ENCODE measurements at places on chromosomes 1 and 21.

DNA sequence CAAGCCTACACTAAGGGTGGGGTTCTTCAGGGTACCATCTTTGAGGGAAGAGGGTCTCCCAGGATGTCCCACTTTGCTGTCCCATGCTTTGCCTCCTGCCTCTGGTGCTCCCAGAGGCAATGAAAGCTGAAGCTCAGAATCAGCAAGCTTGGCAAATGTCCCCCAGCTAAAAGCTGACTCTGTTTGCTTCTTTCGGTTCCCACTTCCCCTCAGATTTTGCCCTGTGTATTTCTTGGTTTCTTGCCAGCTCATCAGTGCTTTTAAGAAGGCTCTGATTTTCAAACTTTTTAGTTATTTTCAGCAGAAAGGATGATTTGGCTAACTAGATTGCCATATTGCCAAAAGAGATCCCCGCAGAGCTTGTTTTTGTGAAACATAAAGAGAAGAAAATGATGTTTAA lies 33.1 kb upstream of the COG2 start:
- DNase-seq = no peak

DNA sequence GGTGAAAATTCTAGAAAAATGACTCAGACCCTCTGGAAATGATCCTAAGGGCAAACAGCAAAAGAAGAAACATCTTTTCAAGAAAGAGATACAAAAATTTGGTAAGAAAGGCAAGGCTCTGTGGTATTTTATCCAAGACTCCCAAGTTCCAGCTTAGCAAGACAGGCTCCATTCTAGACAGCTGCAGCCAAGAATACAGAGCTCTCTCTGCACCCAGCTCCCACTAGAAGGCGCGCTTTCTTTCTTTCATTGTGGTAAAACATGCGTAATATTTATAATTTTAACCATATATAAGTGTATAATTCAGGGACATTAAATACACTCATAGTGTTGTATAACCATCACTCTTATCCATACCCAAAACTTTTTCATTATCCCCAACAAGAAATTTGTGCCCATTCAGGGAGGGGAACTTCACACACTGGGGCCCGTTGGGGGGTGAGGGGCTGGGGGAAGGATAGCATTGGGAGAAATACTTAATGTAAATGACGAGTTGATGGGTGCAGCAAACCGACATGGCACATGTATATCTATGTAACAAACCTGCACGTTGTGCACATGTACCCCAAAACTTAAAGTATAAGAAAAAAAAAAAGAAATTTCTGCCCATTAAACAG lies 2.2 kb upstream of the HFM1 start:
- no peak for DNase-seq

GRCh38 chr1:910311-910880 lies 13.3 kb upstream of the SAMD11 start:
- DNase-seq = no peak

DNA sequence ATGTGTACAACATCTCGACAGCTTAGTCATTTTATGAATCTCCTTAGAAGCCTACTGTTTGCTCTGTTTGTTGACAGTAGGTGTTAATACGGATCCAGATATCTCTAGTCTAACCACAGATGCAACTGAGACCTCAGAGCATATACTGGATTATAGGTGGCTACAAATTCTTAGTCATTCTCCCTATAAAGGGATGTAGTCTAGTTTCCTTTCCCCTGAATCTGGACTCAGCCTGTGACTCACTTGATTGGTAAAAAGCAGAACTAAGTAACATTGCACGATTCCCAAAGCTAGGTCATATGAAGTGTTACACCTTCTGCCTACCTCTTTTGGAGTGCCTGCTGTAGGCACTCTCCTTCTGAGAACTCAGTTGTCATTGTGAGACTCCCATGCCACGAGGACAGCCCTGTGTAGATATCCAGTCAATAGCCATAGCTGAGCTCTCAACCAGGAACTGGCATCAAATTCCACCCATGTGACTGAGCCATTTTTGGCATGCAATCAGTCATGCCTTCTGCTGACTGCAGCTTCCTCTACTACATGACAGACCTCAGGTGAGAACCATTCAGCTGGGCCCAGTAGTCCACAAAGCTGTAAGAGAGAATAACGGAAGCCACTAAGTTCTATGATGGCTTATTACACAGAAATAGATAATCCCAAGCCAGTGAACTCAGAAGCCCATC lies 135.9 kb upstream of the CHRM3 start:
- no peak for DNase-seq

GRCh38 chr1:153443486-153443885 lies 17.0 kb downstream of the S100A7 start:
- no peak for DNase-seq

- no peak for DNase-seq
Observed at GRCh38 chr1:243639027-243639658, 210.9 kb downstream of the AKT3 start.

DNA sequence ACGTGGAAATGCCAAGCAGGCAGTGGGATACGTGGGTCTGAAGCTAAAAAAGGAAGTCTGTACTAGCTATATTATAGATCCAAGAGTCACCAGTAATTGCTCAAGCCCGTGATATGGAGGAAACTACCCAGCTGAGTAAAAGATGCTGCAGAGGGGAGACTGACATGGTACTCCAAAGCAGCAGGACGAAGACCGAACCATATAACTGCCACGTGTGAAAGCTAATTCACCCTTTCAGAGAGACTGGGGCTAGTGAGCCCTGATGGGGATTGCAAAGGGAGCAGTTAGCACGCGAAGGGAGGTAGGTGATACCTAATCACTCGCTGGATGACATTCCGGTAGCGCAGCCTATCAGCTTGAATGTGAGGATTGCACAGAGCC lies 316 bp downstream of the AP4B1 start:
- no peak for DNase-seq

All from NCI-H1092 (cell line).